Fibroblast of the aortic adventitia (primary cell): ENCODE measurements at places on chromosomes 13 and 19.

- peak; percentile 30 for DNase-seq
These were observed 80.1 kb downstream of the KLF5 start for GRCh38 chr13:73138638-73139491.

DNA sequence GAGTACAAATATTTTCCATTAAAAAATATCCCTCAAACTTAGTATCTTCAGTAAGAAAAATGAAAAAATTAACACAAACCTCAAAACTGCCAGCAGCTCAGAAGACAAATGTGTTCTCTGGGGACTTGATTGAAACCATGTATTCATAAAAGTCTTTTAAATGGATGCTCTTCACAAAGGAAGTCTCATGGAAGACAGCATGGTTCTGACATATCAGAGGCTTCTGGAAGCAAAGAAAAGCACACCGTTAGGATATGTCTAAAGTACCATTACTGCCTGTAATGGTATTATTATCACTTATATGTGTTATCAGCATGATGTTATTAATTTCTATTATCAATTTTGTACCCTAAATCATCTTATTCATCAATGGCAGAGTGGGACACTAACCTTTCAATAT is 302.8 kb downstream of the ENOX1 start:
- no peak for DNase-seq

- DNase-seq: no peak
These were observed 150.5 kb downstream of the COL4A1 start for GRCh38 chr13:110156301-110157049.

GRCh38 chr13:39816936-39817335 is 161.5 kb downstream of the COG6 start:
- no peak for DNase-seq

DNA sequence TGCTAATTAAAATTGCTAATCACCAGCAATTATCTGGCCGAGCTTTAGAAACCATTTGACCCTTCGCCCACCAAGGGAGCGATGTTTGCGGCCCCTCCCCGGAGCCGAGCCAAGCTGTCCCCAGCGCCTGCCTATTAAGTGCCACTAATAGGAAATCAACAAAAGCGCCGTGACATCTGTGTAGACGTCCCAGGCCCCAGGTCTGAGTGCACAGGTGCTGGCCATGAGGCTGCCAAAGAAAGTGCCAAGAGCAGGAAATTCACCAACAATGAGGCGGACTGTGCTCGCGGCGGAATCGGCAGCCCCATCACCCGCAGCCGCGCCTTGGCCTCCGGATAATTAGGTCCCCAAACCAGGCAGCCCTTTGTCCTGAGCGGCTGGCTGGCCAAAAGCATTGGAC is 44.5 kb upstream of the SPACA7 start:
- DNase-seq: no peak

DNA sequence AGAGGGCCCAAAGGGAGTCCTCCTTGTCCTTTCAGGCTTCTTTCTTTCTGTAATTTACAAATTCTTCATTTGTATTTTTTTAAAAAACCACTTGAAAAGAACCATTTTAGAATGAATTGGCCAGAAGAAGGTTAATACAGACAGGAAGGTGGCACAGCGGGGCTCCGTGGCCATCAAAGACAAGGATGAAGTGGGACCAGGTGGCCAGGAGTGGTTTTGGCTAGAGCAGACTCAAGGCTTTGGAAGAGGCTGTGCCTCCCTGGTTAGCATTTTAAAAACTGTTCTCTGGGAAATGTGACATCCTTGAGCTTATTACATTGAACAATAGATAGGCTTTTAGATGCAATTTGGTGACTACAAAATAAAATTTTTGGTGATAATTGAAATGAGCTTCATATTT is 48.4 kb downstream of the ATP8A2 start:
- DNase-seq: no peak

GRCh38 chr13:61149331-61149730 is 266.3 kb downstream of the PCDH20 start:
- DNase-seq: no peak

DNA sequence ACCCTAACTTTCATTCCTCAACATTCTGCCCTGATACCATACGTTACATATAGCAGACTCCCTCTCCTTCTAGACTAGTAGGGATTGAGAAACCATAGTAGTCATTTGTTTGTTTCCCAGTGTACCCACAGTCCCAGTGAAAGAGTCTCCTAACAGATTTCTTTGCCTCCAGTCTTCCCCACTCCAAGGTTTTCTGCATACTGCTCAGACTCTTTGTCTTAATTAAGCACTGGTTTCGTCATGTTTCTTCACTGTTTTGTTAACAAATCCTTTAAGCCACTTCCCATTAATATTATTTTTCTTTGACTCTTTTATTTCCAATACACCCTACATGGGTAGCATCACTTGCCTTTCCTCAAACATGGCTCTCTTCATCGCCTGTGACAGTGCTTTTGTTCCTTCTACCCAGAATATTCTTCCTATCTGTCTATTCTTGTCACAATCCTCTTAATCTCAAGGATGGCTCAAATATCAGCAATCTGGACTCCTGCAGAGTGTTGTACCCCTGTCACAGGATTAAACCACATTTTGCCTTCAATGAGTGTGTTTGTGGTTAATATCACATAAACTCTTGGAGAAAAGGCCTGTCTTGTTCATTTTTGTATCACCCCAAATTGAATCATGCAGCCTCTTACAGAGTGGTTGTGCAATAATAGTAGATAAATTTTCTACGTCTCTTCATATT is 92.7 kb upstream of the KLF12 start:
- peak; percentile 60 for DNase-seq

GRCh38 chr13:71056581-71056980 is 810.4 kb downstream of the DACH1 start:
- no peak for DNase-seq

GRCh38 chr19:17943274-17944221 is 10.7 kb downstream of the CCDC124 start:
- no peak for DNase-seq

DNA sequence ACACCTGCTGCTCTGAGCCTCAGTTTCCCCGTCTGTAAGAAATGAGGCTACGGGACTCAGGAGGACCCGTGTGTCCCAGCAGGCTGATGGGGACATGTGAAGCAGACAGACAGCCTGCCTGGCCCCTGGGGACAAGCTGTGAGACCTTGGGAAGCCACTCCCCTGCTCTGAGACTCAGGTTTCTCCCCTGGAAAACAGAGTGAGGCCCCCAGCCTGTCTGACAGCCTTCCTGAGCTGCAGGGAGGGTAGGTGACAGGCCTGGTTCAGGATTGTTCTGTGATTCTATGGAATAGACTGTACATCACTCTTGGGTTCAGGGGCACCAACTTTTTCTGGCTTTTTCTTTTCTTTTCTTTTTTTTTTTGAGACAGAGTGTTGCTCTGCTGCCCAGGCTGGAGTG is 2.9 kb upstream of the NTF4 start:
- no peak for DNase-seq

GRCh38 chr13:60093425-60094019 is 70.2 kb downstream of the DIAPH3 start:
- no peak for DNase-seq

DNA sequence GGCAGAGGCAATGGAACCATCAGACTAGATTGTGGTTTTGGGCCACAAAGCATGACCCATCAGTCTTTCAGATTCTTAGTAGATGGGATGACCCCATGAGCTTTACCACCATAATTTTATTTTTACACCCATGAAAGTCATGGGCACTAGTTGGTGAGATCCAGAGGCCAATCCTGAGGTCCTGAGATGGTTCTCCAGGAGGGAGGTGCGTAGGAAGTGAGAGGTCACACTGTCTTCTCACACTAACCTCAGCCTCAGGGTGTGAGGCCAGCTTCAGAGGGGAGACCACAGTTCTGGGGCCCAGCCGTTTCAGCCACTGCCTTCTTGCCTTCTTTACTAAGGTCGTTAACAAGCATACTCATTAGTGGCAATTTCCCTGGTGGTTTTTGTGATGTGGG is 106.4 kb downstream of the AKAP11 start:
- no peak for DNase-seq

- peak; percentile 94 for DNase-seq
These were observed 255.4 kb downstream of the COG6 start for GRCh38 chr13:39910833-39911232.

DNA sequence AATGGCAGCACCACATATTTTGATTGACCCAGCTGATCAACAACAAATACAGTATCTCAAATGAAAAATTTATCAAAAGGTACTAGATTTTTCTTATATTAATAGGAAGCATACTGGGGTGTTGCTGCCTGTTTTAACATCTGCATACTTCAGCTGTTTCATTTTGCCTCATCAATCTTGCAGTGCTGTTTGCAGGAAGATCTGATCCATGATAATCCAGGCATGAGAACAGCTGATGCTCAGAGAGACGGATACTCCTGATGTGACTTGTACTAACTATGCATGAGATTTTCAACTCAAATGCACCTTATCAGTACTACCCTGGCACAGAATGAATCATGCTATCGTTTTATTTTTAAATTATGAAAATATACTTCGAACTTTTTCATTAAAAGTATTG is 2136.8 kb downstream of the PCDH9 start:
- DNase-seq: no peak

- DNase-seq: no peak
These were observed 27.0 kb upstream of the OLFM4 start for GRCh38 chr13:53001444-53002225.

DNA sequence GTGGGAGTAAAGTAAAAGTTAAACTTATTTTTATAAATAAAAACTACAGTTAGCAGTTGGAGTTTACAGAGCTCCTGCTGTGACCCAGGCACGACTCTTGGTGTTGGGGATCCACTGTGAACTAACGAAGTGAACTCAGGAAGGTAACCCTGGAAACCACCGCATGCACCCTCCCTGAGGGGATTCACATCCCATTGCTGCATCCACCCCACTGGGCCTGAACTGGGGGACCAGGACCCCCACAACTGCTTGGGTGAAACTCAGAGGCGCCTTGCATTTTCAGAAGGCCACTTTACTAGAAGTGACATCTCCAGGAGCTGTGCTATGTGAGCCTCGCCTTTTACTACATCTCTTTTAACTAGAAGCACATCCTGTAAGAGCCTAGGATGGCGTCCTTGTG is 166.4 kb downstream of the TEX29 start:
- no peak for DNase-seq
